Ureter (tissue), 1 donor: ENCODE measurements at places on chromosomes 3 and 15. TPM values are rescaled to one million over a fixed set of nuclear protein-coding genes. Genes with fewer than 3 reads are reported as not detected.

DNA sequence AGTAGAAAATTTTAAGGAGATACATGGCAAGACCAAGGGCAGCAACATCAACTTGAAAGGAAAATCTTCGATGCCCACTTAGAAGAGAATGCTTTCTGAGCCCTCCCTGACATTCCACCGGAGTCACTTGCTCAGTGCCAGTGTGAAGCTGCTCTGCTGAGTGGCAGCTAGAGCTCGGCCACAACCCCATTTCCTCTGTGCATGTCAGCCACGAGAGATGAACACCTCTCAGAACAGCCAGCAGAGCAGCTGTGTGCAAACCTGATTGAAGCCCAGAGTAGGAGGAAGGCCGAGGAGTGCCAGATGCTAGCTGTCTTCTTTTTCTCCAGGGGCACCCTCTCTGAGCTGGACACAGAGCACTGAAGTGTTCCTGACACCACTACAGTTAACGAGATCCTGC lies 12.2 kb downstream of the TARS3 start:
- no peak for DNase-seq

GRCh38 chr3:14847613-14848541 lies 29.1 kb downstream of the FGD5 start:
- peak; percentile 71 for DNase-seq

GRCh38 chr15:41987246-41987924 lies 15.0 kb upstream of the EHD4 start:
- DNase-seq, result no peak

GRCh38 chr3:108565506-108565905 lies 23.7 kb downstream of the CIP2A start:
- no peak for DNase-seq

- no peak for DNase-seq
Measured at GRCh38 chr3:133468251-133468721, 68.4 kb downstream of the BFSP2 start.

DNA sequence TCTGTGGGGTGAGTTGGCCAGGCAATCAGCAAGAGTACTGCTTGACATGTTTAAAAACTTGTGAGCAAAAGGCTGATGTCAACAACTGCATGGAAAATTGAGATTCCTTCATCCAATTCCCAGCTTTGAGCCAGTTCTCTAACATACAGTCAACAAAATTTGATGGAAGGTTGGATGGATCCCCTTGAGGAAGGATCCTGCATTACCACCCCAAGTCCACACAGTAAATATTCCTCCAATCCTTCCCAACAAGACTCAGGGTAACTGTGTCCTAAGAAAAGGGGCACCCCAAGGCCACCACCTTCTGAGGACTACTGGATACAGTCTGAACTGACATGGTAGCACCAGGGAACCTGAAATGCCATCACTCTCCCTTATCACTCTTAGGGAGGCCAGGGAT lies 15.1 kb downstream of the GLB1 start:
- DNase-seq, result no peak

GRCh38 chr3:55332176-55332575 lies 154.9 kb downstream of the WNT5A start:
- DNase-seq, result no peak

DNA sequence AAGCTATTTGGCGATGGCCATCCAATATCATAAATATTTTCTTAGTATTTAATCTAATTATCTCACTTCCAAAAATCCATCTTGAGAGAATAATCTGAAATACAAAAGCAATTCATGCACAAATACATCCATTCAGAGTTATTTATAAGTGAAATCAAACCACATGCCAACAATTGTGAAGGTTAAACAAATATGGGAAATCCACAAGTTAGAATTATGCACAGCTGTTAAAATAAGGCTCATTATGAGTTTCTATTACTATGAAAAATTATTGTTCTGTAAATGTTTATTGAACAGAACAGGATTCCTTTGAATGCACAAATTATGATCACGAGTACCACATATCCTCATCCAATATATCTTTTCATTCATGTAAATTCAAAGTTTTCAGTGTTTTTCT lies 267.7 kb downstream of the PLOD2 start:
- no peak for DNase-seq

- DNase-seq, result no peak
Measured at GRCh38 chr15:59436774-59437141, 1.2 kb upstream of the FAM81A start.

DNA sequence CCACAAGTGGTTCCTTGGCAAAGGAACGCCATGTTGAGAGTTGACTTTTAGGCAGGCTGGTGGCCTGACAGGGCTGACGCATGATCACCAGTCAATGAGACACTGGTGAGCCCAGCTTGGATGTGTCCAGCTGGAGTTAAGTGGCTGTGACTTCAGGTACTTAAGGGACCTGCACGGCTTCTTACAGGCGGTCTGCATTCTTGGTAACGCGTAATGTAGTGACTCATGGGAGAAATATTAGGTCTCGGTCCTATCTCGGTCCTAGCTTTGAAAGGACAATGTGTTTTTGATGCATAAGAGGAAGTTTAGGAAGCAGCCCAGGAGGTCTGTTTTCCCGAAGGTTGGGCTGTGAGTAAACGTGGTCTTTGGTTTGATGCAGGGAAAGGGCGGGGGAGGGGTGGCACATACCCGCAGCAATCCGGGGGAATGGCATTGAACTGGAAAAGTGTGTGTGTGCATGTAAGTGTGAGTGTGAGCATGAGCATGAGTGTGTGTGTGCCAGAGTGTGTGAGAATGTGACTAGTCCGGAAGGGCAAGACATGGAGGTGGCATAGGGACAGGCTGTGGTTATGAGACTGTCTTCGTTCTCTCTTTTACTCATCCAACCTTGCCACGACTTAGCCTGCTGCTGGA lies 55.3 kb downstream of the FAM43A start:
- DNase-seq, result no peak

DNA sequence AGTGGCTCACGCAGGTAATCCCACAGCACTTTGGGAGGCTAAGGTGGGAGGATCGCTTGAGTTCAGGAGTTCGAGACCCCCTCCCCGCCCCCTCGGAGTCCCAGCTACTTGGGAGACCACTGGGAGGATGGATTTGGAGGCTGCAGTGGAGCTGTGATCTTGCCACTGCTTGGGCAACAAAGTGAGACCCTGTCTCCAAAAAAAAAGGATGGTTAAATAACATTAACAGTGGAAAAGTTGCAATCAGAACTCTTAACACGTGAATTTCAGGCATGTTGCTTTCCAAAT lies 1.4 kb upstream of the TMEM87A start:
- no peak for DNase-seq

- no peak for DNase-seq
Measured at GRCh38 chr3:187006864-187007630, 76.7 kb downstream of the ST6GAL1 start.

Gene COL6A5
- not detected for total RNA-seq

Gene CLSTN2
- 9.7 TPM for total RNA-seq
